ENCODE measurements at places on chromosomes 3 and 15.

GRCh38 chr15:67062369-67062985 is 2.9 kb upstream of the SMAD3 start:
- DNase-seq: no peak

GRCh38 chr3:51353691-51354090 is 31.4 kb upstream of the MANF start:
- no peak for DNase-seq

DNA sequence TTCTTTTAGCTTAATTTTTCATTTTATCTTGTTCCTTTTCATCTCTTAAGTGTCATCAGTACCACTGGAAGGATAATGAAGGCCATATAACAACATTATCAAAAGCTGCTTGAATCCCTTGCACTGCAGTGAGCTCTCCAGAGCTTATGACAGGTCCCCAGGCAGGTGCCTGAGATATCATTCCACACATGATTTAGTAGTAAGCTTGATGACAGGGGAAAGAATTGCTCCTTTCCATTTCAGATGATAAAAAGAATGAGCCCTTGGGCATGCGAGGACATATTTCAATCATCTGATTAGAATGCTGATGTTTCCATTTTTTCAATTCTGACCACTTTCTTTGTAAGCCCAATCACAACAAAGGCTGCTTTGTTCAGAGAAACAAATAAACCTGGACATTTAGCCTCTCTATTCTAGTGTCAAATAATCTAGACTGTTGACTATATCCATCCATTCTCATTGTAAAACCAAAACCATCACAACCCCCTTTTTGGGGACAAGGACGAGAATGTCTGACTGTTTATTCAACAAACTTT is 567.8 kb downstream of the IGSF11 start:
- DNase-seq: no peak

DNA sequence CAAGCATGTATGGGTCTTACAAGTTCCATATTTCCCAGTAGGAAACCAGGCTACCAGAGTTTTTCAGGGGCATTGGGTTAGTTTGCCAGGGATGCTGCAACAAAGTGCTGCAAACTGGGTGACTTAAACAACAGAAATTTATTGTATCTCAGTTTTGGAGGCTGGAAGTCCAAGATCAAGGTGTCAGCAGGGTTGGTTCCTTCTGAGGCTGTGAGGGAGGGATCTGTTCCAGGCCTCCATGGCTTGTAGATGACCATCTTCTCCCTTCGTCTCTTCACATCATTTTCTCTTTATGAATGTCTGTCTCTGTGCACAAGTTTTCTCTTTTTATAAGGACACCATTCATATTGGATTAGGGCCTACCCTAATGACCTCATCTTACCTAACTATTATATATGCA is 114.7 kb downstream of the LRRC28 start:
- no peak for DNase-seq

- no peak for DNase-seq
Observed at GRCh38 chr15:39692356-39693327, 90.0 kb downstream of the FSIP1 start.
